ENCODE measurements at places on chromosomes 6 and 20. TPM values are rescaled to one million over a fixed set of nuclear protein-coding genes. Genes with fewer than 3 reads are reported as not detected.

The CRYBG1 gene
- total RNA-seq, result 4.4 TPM

The PGC gene
- total RNA-seq, result not detected

The FHL5 gene
- not detected for total RNA-seq

The ADGRF5 gene
- total RNA-seq, result 0.13 TPM

The NINL gene
- total RNA-seq, result 18.3 TPM

The COQ3 gene
- total RNA-seq, result 3.3 TPM

The HCRTR2 gene
- total RNA-seq, result not detected

The SPTLC3 gene
- 1.2 TPM for total RNA-seq

The KIF3B gene
- 37.0 TPM for total RNA-seq

The RRAGD gene
- 35.4 TPM for total RNA-seq

The BTNL2 gene
- total RNA-seq, result not detected

The HELZ2 gene
- total RNA-seq, result 85.2 TPM

The GOPC gene
- total RNA-seq, result 20.0 TPM

The SLC24A3 gene
- not detected for total RNA-seq

The AKAP12 gene
- total RNA-seq, result 526 TPM

The MCHR2 gene
- not detected for total RNA-seq

The EYA2 gene
- not detected for total RNA-seq

The CFAP61 gene
- not detected for total RNA-seq

The KCNQ5 gene
- total RNA-seq, result 2.5 TPM

The SSTR4 gene
- total RNA-seq, result not detected
